HFFc6 (cell line): ENCODE measurements at places on chromosomes 5 and 9.

- DNase-seq = no peak
Observed at GRCh38 chr5:151083081-151083676, 2.3 kb upstream of the TNIP1 start.

- no peak for DNase-seq
Observed at GRCh38 chr5:170296935-170297588, 515 bp downstream of the LCP2 start.

GRCh38 chr5:55773057-55773456 lies 35.2 kb downstream of the DDX4 start:
- no peak for DNase-seq

DNA sequence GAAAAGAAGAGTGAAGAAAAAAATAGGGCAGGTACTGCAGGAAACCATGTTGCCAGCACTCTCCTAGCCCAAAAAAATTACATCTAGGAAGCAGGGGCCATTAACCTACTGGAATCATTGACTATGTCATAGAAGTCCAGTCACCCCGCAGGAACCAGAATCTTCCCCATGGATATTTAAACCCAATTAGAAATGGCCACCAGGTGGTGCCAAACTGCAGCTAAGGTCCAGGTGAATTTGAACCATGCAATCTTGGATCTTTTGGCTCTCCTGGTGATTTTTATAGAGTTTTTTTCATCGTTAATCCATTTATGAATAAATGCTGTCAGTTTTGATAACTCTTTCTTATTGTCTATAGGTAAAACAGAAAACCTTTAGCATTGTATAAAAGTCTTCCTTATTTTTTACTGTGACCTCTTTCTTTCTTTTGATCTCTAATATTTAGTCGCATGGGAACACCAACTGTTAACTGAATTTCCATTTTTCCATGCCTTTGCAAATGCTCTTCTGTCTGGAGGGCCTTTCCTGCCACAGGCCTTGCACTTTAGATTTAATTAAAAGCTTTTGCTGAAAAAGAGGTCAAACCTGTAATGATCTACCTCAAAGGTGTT lies 147.5 kb upstream of the FGF10 start:
- peak; percentile 8 for DNase-seq

DNA sequence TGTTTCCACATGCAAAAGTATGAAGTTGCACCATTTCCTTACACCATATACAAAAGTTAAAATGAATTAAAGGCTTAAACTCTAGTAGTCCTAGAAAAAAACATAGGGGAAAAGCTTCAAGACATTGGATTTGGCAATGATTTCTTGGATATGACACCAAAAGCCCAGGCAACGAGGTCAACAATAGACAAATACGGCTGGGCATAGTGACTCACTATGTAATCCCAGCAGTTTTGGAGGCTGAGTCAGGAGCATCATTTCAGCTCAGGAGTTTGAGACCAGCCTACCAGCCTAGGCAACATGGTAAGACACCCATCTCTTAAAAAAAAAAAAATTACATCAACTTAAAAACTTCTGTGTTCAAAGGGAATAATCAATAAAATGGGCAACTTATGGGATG lies 30.9 kb upstream of the SREK1 start:
- DNase-seq = peak; percentile 80

- DNase-seq = no peak
Observed at GRCh38 chr5:38110130-38110529, 148.2 kb upstream of the EGFLAM start.

GRCh38 chr9:22044583-22044982 lies 35.5 kb upstream of the CDKN2B start:
- DNase-seq = peak; percentile 71

DNA sequence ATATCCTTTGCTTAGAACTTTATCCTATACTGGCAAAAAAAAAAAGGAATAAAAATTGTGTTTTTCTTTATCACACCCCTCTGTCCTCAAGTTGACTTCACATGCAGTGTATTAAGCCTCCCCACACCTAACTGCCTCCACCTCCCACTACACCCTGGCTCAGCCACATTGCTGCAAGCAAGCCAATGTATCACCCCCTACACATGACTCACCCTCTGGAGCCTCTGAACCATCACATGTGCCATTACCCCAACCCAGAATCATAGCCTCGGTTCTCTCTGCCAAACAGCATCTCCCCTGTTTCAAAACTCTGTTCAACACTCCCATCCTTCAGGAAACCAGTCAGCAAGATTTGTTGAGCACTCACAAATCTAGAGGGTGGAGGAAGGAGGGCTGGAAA lies 209.0 kb downstream of the CWC27 start:
- no peak for DNase-seq

DNA sequence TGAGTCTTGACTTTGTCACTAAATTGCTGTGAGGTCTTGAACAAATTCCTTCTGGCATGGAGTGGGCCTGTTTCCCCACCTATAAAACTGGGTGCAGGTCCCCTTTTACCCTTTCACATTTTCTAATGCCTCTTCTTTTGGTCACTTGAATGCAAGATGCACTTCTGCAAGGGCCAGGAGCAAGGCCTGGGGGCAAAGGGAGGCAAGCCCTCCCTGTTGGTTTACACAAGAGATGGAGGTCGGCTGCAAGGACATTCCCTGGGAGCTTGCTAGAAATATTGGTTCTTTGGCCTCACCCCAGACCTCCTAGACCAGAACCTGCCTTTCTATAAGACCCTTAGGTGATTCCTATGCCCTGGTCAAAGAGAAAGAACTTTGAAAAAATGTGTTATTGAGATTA lies 5.8 kb downstream of the FOXE1 start:
- DNase-seq = no peak

DNA sequence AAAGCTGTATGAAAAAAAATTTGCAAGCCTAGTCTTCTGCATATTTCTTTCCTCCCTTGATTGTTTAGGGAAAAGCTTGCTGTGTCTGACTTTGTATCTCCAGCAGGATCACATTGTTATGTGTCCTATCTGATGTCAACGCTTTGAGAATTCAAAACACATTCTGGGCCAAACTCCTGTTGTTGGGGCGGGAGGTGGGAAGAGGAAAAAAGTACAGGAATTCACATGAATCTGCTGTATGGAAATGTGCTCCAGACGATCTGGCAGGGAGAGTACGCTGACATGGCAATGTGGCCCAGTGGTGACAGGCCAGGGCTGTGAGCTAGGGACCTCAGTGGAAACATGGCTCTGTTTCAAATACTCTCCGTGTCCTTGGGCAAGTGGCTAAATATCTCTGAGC lies 87.4 kb upstream of the GNA14 start:
- no peak for DNase-seq
